ENCODE measurements at places on chromosomes 5 and 9. TPM values are rescaled to one million over a fixed set of nuclear protein-coding genes. Genes with fewer than 3 reads are reported as not detected.

DNA sequence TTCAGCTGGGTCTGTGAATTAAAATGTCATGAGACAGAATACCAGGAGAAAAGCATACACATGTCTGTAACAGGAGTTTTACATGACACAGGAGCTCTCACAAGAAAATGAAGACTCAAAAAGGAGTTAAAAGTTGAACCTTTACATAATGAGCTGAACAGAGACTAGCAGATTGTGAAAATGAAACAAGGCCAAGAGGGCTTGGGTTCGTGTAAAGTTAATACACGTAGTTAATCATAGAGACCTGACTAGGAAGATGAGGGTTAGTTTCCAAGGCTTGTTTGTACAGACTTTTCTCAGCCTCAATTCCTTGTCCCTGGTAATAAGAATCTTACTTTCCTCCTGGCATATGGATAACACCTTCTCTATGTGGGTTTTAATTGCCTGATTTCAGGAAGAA is 1294.0 kb downstream of the MAT2B start:
- DNase-seq = no peak

NR4A3 gene
- total RNA-seq = 9.7 TPM

GRCh38 chr9:119844431-119844830 is 475.2 kb upstream of the BRINP1 start:
- DNase-seq = no peak

NLN gene
- 24.1 TPM for total RNA-seq

RANBP3L gene
- 25.5 TPM for total RNA-seq

FAM153A gene
- total RNA-seq = 1.5 TPM

- DNase-seq = no peak
Measured at GRCh38 chr5:164191240-164191639, 685.8 kb downstream of the MAT2B start.

- no peak for DNase-seq
Measured at GRCh38 chr5:19369561-19369960, 618.4 kb downstream of the CDH18 start.

GALNT10 gene
- 43.0 TPM for total RNA-seq

GRCh38 chr9:120481248-120481647 is 98.7 kb downstream of the CDK5RAP2 start:
- DNase-seq = no peak

DNA sequence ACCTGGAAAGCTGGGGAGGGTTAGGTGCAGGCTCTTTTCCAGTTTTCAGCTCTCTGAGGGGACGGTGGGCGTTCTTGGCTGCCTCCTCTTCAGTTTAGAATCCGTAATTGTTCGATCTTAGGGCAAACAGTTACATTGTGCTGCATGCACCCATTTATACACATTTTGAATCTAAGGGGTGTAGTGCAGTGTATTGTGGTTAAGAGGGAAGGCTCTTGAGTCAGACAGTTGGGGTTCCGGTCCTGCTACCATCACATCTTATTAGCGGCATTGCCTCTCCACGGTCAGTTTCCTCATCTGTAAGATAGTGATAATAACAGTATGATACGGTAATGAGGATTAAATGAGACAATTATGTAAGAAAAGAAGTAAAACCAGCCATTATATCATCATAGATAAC is 625 bp downstream of the EXOSC2 start:
- DNase-seq = no peak

DNA sequence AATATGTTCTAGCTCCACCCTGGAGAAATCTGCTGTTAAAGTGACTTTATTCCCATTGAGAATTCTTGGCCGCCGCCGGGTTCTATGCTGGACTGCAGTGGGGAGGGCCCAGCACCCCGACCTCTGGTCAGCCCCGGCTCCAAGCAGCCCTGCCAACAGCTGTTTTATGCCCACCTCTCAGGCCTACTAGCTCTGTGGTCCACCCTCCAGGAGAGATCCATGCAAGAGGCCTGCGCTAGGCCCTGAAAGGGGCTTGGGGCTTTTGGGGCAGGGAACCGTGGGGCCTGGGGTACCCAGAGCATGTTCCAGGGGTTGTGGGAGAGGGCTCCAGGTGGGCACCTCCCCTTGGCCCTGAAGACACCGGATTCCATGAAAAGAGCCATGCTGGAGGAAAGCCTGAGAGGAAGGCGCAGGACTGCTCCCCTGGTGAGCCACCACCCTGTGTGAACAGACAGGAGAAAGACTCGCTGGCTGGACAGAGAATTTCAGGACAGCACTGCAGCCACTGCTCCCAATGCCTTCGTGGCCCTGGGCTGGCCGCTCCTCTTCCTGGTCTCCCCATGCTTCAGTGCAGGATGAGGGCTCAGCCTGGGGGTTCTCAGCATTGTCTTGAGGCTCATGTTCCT is 44.6 kb upstream of the RUFY1 start:
- DNase-seq = no peak

NRG2 gene
- 6.9 TPM for total RNA-seq

EQTN gene
- not detected for total RNA-seq

TRIM36 gene
- total RNA-seq = 4.6 TPM

GFM2 gene
- 12.6 TPM for total RNA-seq

FCN1 gene
- 14.3 TPM for total RNA-seq

- no peak for DNase-seq
Measured at GRCh38 chr9:131053896-131054295, 42.4 kb upstream of the AIF1L start.

GRCh38 chr5:160171666-160172065 is 52.4 kb upstream of the PWWP2A start:
- no peak for DNase-seq

NUTM2F gene
- not detected for total RNA-seq

- DNase-seq = no peak
Measured at GRCh38 chr5:120677481-120677880, 213.4 kb downstream of the PRR16 start.
